ENCODE measurements at places on chromosomes 16 and 17.

- no peak for DNase-seq
Observed at GRCh38 chr16:54385141-54385540, 98.6 kb upstream of the IRX3 start.

DNA sequence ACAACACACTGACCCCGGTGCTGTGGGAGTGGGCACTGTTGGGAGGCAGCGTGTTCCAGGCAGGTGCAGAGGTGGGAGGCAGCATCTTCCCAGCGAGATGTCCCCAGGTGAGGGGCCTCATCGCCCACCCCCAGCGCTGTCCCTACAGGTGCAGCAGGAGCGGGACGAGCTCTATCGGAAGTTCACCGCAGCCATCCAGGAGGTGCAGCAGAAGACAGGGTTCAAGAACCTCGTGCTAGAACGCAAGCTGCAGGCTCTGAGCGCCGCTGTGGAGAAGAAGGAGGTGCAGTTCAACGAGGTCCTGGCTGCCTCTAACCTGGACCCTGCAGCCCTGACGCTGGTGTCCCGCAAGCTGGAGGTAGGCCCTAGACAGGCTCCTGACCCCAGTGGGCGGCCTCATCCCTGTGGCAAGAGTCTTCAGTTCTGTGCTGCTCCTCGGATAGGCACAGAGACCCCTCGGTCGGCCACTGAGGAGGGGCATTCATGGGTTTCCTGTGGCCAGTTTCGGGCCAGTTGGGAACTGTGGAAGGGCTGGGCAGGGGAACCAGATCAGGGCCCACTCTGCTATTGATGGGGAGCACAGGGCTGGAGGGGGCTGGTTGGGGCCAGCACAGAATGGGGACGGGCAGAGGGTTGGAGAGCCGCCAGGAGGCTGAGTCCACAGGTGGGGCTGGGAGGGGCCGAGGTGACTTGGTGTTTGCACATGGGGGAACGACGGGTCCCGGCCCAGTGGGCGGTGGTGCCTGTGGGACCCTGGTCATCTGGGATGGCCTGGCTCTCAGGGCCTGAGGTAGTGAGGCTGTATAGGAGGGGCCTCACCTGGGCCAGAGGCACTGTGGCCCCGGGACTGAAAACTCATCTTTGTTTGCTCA lies 21.1 kb upstream of the DBNDD1 start:
- DNase-seq = no peak

GRCh38 chr16:868846-869822 lies 68.6 kb upstream of the GNG13 start:
- no peak for DNase-seq

GRCh38 chr17:62388856-62389255 lies 8.5 kb downstream of the EFCAB3 start:
- DNase-seq = no peak

GRCh38 chr16:710500-711075 lies 4.3 kb upstream of the METRN start:
- DNase-seq = no peak

DNA sequence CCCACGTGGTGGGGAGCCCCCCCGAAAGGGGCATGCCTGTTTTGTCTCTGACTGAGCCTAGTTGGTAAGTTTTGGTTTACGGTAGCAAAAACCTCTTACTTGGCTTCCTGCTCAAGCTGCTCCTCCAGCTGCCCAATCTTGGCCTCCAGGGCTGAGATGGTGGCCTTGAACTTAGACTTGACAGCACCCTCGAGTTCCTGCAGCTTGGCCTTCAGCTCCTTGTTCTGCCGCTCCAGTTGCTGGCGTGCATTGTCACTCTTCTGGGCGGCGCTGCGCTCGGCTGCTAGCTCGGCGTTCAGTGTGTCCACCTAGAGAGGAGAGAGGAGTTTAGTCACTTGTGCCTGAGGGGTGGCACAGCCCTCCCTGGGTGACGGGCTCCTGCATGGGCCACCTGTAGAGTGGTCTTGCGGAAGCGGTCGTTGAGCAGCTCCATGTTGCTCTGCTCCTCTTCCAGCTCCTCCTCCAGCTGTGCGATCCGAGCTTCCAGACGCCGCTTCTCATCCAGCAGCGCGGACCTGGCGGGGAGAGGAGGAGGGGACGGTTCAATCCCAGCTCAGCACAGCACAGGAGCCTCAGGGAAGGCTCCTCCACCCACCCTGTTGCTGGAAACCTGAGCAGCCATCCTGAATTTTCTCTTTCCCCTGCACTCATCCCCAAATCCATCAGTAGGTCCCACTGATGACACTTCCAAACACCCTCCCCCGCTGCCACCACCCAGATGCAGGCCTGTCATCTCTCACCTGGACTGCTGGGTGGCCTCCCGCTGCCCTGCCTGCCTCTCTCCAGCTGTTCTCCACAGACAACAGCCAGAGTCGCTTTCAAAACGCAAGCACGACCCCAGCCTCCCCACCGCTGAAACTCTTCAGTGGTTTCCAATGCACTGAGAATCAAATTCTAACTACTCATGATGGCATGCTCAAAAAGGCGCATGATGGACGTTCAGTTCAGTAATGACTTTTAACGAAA lies 44.6 kb downstream of the NDEL1 start:
- no peak for DNase-seq

GRCh38 chr16:46573008-46573833 lies 48.0 kb downstream of the SHCBP1 start:
- no peak for DNase-seq

- no peak for DNase-seq
Observed at GRCh38 chr16:19382887-19383816, 34.5 kb upstream of the TMC5 start.

GRCh38 chr16:66574081-66574480 lies 5.2 kb upstream of the CMTM2 start:
- DNase-seq = no peak

DNA sequence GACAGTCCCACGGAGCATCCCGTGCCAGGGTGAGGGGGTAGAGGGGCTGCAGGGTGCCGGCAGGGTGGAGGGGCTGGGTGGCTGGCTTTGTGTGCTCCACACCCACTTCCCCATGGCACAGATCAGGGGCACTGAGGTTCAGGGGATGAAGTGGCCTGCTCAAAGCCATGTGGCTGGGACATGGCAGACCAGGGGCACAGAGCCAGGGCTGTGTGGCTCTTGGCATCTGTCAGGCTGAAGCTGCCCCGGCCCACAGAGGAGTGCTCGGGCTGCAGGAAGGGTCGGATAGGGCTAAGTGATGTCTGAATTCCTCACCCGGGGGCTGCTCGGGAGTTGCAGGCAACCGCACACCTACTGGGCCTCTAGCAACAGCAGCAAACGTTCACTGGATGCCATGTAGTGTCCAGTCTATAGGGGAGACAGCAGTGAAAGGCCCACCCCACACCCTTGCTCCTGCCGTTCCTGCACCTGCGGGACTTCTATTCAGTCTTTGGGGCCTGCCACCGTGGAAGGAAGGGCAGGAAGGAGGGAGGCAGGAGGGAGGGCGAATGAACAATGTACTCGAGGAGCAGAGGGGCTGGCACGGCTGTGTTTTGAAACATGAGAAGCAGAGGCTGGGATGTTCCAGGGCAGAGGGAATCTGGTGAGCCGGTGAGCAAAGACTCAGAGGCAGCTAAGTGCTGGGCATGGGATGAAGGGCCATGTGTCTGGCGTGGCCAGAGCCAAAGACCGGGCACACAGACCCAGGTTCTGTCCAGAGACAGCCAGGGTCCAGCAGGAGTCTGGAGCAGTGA lies 15.1 kb downstream of the SLC5A10 start:
- no peak for DNase-seq

GRCh38 chr17:40415390-40415789 lies 2.3 kb downstream of the TOP2A start:
- peak; percentile 68 for DNase-seq

DNA sequence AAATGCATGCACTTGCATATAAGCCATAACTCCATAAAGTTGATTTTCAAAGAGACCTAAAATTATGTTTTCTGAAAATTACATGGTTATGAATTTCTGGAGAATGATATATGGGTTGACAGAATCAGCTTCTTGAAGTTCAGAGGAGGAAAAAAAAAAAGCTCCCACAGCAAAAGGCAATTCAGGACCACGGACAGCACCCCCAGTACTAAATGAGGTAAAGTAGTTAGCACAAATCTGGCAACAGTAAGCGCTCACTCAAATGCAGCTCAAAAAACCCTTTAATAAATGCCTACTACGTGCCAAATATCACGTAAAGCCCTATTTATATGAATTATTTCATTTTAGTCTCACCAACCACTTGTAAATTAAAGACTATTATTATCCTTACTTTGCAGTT lies 135.2 kb downstream of the SHISA9 start:
- DNase-seq = peak; percentile 8

GRCh38 chr16:88505405-88506082 lies 52.5 kb downstream of the ZFPM1 start:
- peak; percentile 51 for DNase-seq

- no peak for DNase-seq
Observed at GRCh38 chr17:16261049-16261448, 44.0 kb downstream of the PIGL start.

- no peak for DNase-seq
Observed at GRCh38 chr16:12193692-12194091, 217.2 kb downstream of the SNX29 start.

- DNase-seq = no peak
Observed at GRCh38 chr17:8888704-8889302, 21.3 kb upstream of the PIK3R6 start.

DNA sequence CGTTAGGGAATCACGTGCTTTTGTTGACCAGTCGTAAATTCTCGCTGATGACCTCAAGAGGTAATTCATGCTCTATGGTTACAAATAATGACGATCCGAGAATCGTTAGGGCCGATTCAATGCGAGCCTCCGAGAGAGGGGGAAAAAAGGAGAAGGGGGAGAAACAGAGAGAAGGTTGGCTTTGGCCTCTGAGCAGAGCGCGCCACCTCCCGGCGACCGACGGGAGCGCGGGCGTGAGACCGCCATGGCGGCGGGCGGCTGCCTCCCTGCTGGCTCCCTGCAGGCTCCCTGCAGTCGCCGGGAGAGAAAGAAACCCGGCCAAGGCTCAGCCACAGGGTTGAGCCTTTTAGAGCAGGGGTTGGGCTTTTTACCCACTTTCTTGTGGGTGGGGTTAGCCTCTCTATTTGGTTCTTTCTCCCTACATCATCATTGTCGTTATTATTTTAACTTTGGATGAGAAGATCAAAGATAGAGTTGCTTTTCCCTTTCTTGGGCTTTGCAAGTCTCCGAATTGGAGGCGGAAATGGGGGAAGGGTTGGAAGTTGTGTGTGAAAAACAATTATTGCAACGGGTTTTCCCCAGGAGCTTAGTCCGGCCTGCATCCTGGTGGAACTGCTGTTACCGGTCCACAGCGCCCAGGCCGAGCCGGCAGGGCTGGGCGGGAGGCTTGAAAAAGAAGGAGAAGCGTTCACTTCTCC lies 410 bp upstream of the HOXB5 start:
- peak; percentile 87 for DNase-seq

DNA sequence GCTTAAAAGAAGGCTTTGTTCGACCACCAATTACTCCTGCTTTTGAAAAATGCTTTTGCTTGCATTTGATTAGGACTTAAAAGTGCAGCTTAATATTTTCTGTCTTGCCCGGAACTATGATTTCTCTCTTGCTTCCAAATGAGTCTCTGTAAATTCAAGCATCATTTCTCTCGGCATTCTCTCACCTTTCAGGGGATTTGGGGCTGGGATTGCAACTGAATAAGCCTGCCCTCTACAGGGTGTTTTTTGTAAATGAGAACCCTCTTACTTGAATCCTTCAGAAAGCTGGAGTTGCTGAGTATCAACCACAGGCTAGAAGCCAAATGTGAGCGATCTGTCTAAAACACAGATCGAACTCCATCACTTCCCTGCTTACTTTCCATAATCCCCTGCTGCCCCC lies 234.6 kb downstream of the TMEM114 start:
- no peak for DNase-seq

DNA sequence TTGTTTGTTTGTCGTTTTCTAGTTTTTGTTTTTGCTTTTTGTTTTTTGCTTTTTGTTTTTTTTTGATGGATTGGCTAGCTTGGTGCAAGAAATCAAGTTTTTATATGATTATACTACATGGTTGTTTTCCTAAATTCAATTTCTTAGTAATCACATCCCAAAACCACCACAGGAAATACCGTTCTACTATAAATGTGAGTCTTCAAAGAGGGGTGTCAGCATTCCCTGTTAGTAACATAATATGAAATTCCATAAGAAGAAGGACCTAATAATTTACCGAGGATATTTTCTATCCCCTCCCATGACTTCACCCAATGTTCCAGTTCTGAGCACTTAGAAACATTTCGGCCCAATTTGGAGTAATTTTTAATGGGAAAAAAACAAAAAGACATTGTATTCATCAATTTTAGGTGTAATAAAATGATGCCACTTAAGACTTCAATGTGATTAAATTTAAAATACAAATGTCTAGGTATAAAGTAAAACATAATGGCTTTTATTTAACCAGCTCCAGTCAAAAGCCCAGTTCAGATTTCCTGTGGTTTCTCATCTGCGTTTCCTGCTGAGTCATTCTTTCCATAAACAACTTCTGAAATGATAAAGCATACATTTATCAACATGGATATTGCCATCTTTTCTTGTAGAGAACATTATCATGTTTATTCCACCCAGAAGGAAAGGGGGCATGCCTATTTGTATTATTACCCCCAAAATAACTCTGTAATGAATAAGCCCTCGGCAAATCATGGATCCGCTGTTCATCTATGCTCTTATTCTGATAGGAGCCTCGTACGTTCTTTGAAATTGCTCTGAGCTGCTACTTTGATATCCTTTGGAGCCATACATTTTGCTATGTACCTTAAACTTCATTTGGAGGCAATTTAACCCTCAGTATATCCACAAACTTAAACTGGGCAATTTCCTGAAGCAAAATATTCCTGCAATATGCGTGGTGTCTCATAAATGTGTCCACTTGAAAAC lies 28.1 kb downstream of the HSBP1 start:
- DNase-seq = no peak

- DNase-seq = no peak
Observed at GRCh38 chr17:48960834-48961515, 7.4 kb downstream of the GIP start.

DNA sequence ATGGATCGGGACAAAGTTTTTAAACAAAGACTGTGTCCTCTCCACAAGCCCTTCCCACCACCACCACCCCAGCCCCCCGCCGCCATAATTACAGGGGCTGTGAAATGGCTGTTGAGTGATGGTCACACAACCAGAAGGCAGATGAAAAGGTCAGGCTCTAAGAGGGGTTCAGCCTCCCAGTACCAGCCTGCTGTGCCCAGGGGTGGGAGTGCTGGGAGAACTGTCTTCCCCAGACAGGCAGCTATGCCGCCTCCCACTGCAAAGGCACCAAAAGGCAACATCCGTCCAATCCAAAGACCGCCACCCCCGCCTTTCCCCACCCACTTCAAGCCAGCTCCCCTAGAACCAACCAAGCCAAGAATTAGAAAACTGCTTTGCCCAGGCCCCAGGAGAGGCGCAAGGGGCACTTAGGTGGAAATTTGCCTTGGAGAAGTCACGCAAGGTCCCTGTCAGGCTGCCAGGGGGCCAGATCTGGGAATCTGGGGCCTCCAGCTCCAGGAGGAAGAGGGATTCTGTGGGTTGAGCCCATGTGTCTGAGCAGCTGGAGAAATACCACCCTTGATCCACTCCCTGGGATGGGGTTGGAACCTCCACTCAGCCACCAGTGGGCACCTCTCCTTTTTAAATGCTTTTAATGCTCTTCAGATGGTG lies 14.4 kb downstream of the CARHSP1 start:
- DNase-seq = no peak

GRCh38 chr17:27349540-27350021 lies 55.7 kb downstream of the WSB1 start:
- no peak for DNase-seq

GRCh38 chr17:52147872-52148271 lies 10.6 kb downstream of the CA10 start:
- DNase-seq = no peak

Data from B cell (primary cell).